ENCODE measurements at places on chromosomes 11 and 22. TPM values are rescaled to one million over a fixed set of nuclear protein-coding genes. Genes with fewer than 3 reads are reported as not detected.

The APOA4 gene
- not detected for total RNA-seq

The BRMS1 gene
- 49.7 TPM for total RNA-seq

The CRYBB3 gene
- under 0.01 TPM for total RNA-seq

The KLHDC7B gene
- total RNA-seq = not detected

The OLFML1 gene
- total RNA-seq = under 0.01 TPM

The HTR3A gene
- total RNA-seq = not detected

The GAL3ST3 gene
- 0.22 TPM for total RNA-seq

The CELSR1 gene
- 15.7 TPM for total RNA-seq

The FOSL1 gene
- total RNA-seq = 0.99 TPM

The OR56B4 gene
- total RNA-seq = not detected

The UBQLNL gene
- under 0.01 TPM for total RNA-seq

The PANX2 gene
- 0.40 TPM for total RNA-seq

The MRGPRX3 gene
- total RNA-seq = under 0.01 TPM

The APOC3 gene
- not detected for total RNA-seq

Measured in lung microvascular endothelial cell (primary cell).